Left lung (tissue), 14 donors: ENCODE measurements at places on chromosomes 6 and 20. TPM values are rescaled to one million over a fixed set of nuclear protein-coding genes. Genes with fewer than 3 reads are reported as not detected.

Gene SLA2
- 1.8 TPM for total RNA-seq

Gene BPIFB2
- not detected for total RNA-seq

Gene CLPSL1
- total RNA-seq: not detected

Gene VWA7
- total RNA-seq: 4.6 TPM

Gene LGSN
- not detected for total RNA-seq

DNA sequence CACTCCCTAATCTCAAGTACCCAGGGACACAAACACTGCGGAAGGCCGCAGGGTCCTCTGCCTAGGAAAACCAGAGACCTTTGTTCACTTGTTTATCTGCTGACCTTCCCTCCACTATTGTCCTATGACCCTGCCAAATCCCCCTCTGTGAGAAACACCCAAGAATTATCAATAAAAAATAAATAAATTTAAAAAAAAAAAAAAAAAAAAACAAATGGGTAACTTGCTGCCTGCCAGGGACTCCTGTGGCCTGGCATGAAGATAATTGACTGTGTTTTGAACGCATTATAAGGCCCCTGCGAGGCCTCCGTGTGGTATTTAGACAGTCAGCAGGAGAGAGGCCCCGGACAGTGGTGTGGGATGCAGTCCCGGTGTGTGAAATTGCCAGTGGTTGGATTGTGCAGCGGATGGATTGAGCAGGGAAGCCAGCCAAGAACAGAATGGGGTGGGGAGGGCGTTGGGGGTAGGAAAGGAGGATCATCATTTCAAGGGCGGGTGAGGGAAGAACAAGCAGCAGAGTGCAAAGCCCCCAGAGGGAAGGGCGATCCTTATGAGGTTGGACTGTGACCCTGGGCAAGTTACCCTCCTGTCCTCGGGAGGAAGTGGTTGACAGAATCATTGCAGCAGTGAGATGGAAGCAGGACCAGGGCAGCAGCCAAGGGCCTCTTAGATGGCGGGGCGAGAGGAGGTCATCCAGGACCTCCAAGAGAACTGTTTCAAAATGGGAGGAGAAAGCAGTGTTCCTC is 43.3 kb downstream of the PPARD start:
- no peak for DNase-seq

DNA sequence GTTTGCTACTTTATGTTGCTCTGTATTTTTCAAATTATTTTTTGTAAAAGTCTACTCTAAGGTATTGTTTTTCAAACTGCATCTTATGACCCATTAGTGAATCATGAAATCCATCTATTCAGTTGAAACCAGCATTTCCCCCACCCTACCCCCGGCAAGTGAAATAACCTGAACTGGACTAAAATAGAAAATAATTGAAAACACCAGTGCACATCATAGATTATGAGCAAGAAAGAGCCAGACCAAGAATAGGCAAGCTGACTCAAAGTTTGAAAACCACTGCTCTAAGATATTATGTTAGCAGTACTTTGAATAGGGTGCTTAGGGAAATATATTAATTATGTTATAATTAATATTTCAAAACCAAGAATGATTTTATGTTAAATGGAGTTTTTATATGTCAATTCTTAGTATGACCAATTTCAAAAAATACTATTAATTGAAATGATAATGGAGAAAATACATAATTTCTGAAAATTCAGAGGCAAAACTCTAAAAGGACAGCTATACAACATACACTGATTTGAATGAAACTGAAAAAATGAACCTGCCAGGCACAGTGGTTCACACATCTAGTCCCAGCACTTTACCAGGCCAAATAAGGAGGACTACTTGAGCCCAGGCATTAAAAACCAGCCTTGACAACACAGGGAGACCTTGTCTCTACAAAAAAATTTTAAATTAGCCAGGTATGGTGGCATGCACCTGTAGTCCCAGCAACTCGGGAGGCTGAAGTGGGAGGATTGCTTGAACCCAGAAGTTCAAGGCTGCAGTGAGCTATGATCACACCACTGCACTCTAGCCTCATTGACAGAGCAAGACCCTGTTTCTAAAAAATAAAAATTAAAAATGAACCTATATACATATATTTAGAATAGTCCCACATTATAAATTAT is 112.0 kb downstream of the CDK19 start:
- DNase-seq: no peak

DNA sequence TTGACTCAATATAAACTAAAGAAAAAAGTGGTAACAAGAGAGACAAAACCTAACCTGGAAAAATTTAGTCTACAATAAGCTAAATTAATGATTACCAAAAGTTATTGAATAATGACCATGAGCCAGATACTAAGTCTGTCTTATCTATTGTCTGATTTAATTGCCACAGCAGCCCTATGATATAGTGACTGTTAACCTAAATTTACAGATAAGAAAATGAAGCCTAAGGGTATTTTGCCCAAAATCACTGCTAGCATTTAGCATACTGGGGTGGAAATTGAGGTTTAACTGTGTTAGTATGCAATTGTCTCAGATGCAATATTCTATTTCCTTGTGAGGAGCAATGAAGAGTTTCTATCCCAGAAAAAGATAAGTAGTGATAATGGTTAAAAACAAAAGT is 361.0 kb upstream of the EYS start:
- no peak for DNase-seq

GRCh38 chr20:53021934-53022333 is 49.8 kb downstream of the TSHZ2 start:
- no peak for DNase-seq

DNA sequence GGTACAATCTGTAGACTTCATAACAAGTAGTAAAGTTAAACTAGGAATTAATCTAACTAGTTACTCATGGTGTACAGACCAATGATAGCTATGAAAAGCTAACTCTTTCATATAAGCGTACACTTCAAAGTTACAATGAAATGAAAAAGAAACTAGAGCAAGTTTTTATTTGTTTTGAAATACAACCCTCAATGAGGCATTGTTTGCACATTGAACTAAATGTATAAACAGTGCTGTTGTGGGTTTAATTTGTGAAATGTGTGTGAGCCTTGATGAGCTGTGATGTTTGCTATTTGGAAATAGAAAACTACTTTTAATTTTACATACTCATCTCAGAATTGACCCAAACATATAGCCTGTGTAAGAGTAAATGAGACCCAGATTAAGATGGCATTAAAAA is 11.1 kb upstream of the EYA4 start:
- no peak for DNase-seq

- DNase-seq: no peak
These were observed 27.8 kb downstream of the PRPH2 start for GRCh38 chr6:42694586-42694985.

- no peak for DNase-seq
These were observed 9.5 kb downstream of the CITED2 start for GRCh38 chr6:139364982-139365379.

GRCh38 chr20:47487175-47487917 is 14.3 kb upstream of the NCOA3 start:
- no peak for DNase-seq

DNA sequence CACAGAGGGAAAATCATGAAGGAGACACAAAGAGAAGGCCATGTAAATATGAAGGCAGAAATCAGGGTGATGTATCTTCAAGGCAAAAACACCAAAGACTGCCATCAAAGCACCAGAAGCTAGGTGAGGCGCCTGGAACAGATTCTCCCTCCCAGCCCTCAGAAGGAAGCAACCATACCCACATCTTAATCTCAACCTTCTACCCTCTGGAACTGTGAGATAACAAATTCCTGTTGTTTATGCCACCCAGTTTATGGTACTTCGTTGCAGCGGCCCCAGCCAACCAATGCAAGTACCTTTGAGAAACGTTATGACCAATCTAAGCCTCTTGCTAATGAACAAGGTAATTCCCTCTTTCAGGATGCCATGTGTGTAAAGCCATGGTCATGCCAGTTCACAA is 66.2 kb upstream of the STXBP5 start:
- no peak for DNase-seq
